Stimulated activated naive B cell treated with anti-CD40 and anti-IgM and Interleukin-4, amounts not matched to agents 10 μg/mL and 1 μg/mL and 100 μg/mL, for 72 hours (primary cell): ENCODE measurements at places on chromosomes 5 and 9.

- no peak for DNase-seq
Measured at GRCh38 chr9:27348785-27349697, 52.1 kb upstream of the EQTN start.

DNA sequence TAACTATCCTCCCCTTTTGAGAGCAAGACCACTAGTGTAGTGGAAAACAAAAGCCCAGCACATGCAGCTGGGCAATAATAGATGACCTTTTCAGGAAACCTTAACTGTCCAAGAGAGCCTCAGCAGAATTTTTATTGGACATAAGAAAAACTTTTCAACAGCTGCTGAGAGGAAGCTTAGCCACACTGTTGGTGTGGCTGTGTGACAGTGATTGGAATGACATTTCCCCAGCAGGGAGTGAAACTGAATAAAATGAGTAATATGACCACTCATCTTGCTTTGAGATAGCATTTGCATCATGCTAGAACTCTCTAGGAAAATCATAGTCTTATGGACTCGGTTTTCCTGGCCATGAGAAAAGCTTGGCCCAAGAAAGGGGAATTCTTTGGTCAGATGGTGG, 687.8 kb downstream of the SLCO4C1 start:
- DNase-seq, result no peak

GRCh38 chr9:126096340-126096739, 230.3 kb upstream of the MVB12B start:
- DNase-seq, result no peak

GRCh38 chr9:104748359-104749031, 1.0 kb downstream of the NIPSNAP3A start:
- DNase-seq, result no peak

GRCh38 chr5:174311531-174312269, 266.2 kb downstream of the NSG2 start:
- DNase-seq, result peak; percentile 42

GRCh38 chr9:129042016-129042415, 5.6 kb downstream of the MIGA2 start:
- DNase-seq, result no peak
